ENCODE measurements at places on chromosomes 1 and 21.

DNA sequence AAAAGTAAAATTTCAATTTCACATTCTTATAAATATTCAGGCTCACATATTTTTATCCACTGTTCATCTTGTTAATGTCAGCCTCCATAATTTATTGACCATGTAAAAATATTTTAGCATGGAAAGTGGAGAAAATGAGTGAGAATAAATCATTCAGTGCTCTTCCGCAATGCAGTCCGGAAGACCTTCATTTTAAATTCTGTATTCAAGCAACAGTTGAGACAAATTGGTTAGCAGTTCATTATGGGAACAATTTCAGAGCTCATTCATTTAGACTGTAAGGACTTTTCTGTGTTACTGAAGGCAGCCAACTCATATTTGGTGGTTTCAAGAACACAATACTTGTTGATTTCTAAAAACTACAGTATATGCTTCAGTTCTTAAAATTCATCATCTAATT lies 97.8 kb downstream of the TYW3 start:
- DNase-seq: no peak

DNA sequence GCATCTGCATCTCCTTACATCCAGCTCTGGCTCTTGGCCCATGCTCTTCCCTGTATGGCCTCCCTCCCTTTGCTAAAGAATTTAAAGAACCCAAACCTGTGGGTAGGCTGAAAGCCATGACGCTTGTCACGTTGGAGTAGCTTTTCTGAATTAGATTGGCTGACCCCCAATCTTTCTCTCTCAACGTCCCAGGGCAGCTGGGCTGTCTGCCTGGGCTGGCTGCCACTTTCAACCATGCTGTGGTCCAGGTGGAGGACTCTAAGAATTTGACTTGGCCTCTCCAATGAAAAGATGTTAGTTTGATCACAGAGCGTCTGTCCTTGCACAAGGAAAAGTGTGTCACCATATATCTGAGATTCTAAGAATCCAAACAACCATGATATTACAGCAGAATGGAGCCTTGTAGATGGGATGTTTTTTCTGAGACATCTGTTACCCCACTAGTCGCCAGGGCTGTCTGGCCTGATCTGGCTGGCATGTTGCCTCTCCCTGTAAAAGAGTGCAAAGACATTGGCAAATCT lies 6.5 kb upstream of the IGSF3 start:
- DNase-seq: no peak

GRCh38 chr1:157154940-157155514 lies 16.8 kb upstream of the ETV3 start:
- DNase-seq: no peak

GRCh38 chr1:163036671-163037070 lies 32.5 kb upstream of the RGS4 start:
- DNase-seq: no peak

DNA sequence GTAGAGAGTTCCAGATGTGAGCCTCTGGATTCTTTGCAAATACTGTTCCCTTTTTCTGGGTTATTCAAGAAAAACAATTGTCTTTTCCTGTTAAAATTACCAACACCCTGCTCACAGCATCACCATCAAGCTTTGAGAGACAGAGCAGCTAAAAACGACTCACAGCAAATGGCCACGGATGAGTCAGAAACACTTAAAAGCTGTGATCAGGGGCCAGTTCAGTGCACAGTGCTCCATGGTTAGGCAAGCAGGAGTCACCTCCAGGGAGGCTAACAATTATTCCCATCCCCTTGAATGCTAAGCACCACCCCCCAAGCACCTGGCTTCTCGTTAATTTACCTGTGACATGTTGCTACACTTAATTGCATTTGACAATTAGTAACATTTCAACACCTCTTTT lies 128.4 kb upstream of the CAMK1G start:
- no peak for DNase-seq

DNA sequence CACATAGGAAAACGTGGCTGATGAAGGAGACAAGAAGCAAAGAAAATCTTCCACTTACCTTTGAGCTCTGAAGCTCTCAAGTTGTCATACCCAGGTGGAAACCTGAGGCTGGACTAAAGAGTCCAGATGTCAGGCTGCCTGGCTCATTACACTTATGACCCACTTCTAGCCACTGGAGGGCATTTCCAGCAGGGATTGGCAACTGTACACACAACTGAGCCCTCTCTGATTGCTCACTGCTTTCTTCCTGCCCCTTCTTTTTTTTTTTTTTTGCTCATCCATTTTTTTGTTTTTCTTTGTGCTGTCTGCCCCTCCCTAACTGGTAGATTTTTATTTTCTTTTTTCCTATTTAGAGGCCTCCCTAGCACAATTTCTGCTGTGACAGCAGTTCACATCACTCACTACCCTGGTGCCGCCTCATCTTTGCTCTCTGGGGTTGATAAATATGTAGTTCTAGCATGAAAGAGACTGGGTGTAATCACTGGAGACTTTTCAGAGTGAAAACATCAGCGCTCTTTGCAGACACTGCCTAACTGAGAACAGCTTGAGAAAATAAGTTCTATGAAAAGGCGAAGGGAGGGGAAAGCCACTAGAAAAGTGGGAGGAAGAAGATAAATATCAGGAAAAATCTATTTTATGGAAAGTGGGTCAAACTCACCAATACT lies 334.5 kb downstream of the NUF2 start:
- DNase-seq: no peak

DNA sequence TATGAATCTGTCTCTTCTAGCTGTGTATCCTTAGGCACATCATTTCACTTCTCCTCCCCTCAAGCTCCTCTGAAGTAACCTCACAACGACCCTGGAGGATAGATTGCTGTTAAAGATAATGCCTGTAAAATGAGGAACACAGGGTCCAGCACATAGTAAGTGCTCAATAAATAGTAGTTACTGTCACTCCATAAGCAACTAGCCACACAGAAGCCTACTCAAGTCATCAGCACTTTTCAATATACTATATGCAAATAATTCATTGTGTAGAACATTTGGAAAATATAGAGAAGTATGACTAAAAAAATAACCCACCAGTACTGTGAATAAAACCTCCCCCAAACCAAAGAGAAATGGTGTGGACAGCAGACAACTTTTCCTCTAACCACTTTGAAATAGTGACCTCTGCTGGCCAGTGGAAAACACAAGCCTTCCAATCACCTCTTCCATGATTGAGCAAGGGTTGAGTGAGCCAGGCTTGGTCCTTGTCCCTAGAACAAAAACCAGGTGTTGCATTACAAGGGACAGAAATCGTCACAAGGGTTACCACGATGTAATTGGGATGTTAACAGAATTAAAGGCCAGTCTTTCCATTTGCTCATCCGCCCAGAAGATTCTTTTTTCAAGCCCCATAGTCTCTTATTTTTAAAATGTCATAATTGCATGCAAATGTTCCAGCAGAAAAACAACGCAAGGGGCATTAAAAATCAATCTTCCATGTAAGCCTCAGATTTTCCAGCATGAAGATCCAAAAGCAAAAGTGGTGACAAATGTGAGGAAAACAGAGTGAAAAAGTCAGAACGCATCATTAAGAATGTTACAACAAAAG lies 15.7 kb upstream of the GLIS1 start:
- no peak for DNase-seq

- no peak for DNase-seq
Observed at GRCh38 chr1:168613038-168613451, 36.6 kb downstream of the XCL1 start.

DNA sequence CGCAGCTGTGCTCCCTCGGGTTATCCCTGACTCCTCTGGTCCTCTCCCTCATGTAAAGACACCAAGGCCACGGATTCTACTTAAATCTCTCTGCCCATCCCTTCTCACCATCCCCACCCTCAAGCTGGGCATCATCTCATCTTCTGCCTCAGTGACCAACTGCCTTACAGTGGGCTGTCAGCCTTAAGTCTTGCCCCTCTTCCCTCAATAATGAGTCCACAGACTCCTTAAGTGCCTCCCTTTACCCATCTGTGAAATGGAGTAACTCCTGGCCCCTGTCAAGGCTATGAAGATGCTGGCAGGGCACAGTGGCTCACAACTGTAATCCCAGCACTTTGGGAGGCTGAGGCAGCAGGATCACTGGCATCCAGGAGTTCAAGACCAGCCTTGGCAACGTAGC lies 12.1 kb downstream of the SH3BGRL3 start:
- no peak for DNase-seq

- peak; percentile 68 for DNase-seq
Observed at GRCh38 chr1:37486680-37487618, 12.6 kb downstream of the ZC3H12A start.

Data from activated naive CD4-positive, alpha-beta T cell (primary cell).